Left renal pelvis (tissue), 4 donors: ENCODE measurements at places on chromosomes 1 and 21.

DNA sequence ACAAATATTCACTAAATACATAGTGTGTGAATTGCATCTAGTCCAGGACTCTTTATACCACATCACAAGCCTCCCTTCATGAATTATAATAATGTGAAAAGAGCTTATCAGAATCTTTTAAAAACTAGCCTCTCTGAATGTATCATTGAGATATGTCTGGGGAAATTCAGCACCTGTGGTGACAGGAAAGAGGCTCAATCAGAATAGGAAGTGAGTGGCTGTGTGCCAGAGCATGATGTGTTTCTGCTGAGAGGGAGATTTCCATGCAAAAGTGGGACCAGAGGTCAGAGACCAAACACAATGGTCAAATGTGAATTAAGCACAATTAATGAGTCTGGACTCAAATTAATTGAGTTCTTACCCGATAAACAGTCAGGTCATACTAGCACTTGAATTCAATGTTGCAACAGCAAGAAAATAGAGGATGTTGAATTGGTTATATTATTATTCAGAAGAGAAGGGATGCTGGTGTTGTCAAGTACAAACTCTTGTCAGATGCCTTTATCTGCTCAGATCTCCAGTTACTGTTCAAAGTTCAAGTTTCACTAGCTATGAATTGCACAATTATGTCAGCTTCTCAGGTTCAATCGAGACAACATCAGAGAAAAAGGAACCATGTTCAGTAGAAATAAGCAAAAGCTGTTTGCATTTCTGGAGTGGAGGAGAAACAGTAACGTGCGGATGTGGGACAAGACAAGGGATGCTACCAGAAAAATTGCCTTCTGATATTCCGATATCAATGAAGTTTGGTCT, 226.2 kb downstream of the ZNF326 start:
- no peak for DNase-seq

- no peak for DNase-seq
Observed at GRCh38 chr1:110017792-110018191, 16.6 kb upstream of the STRIP1 start.

DNA sequence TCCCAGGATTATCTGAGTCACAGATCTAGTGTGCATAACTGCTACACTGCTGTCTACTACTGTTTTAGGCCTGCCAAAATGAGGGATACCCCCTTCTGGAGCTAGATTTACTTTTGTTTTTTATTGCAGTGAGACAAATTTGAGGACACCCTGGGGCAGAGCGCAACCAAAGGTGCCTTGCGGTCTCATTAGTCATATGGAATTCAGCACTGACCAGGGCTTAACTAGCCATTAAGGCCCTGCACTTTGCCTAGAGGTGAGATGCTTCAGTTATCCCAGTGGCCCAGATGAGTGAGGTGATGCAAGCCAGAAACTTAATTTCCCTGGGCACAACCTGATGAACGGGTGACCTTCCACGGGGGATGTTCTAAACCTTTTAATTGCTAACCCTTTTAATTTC, 998 bp upstream of the SPAG17 start:
- DNase-seq, result no peak

GRCh38 chr1:24179251-24179840, 7.7 kb downstream of the IFNLR1 start:
- no peak for DNase-seq

- DNase-seq, result no peak
Observed at GRCh38 chr1:224219612-224220059, 36.6 kb downstream of the DEGS1 start.

DNA sequence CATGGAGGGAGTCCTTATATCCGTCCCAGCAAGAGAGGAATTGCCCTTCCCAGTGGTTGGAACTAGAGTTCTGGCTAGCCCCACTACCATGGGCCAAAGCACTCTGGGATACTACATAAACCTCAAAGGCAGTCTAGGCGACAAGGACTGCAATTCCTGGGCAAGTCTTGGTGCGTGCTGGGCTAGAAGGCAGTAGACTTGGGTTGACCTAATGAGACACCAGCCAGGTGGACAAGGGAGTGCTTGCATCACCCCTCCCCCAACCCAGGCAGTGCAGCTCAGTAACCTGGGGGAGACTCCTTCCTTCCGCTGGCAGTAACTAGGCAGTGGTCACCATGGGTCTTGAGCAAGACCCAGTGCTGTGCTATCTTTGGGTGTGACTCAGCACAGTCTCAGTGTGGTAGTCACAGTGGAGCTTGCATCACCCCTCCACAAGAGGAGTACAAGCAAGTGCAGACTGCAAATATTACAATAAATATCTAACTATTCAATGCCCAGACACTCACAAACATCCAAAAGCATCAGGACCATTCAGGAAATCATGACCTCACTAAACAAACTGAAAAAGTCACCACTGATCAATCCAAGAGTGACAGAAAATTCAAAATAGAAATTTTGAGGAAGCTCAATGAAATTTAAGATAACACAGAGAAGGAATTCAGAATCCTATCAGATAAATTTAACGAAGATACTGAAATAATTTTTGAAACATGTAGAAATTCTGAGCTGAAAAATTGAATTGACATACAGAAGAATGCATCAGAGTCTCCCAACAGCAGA, 84.7 kb upstream of the LYPLAL1 start:
- no peak for DNase-seq

DNA sequence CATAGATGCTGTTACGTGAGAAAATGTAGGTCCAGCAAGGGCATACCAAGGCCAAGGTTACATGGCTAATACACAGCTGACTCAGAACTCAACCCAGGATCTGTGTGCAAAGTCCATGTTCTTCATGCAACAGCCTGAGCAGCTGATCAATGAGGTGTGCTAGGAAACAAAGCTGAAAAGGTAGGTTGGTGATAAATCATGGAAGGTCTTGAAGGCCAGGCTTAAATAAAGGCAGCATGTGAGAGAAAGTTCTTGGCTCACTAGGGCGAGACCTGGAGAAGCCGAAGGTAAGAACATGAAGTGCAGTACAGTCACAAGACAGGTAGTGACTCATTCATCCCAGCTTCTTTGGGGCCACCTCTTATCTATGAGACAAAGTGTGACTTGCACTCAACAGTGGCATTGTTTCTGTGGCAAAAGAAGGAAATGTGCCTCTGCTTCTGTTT, 33.4 kb downstream of the TLR5 start:
- no peak for DNase-seq

DNA sequence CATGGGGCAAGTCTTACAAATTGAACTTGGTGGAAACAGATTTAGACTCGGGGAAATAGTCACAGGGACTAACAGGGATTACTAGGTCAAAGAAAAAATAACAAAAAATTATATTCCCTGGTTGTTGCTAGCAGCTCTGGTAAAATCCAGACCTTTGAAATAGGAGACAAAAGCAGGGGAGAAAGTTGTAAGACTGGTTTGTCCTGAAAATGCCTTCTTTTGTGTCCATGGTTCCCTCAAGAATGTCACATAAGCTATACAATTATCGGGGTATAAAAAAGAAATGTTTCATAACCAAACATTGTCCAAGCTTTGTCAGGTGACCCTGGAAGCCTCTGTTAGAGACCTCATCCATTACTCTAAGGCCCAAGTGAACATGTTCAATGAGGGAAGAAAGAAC, 33.1 kb downstream of the KIAA0319L start:
- DNase-seq, result peak; percentile 7
